Stimulated activated CD8-positive, alpha-beta memory T cell treated with anti-CD3 and anti-CD28 coated beads, Interleukin-2, amount 100 ng/mL, for 1 hour (primary cell): ENCODE measurements at places on chromosomes 4 and X.

GRCh38 chr4:152221816-152222516 lies 313.9 kb downstream of the FBXW7 start:
- DNase-seq = no peak

DNA sequence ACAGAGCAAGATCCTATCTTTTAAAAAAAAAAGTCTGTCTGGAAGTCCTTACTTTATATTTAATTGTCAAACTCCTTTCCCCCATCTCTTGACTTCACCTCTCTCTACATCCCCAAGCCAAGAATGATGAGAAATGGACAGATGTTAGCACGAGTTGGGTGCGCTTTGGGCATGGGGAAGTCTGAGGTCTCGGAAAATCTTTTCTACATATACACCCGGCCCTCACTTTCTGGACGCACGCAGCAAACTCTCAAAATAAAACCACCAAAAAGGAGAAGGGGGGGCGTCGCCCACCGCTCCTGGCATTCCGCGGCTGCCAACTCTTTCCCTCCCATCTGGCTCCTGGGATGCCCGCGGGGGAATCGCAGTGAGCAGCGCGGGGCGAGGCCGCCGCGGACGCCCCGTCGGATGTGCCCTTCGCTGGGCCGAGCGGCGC lies 756 bp downstream of the IGFBP7 start:
- no peak for DNase-seq

DNA sequence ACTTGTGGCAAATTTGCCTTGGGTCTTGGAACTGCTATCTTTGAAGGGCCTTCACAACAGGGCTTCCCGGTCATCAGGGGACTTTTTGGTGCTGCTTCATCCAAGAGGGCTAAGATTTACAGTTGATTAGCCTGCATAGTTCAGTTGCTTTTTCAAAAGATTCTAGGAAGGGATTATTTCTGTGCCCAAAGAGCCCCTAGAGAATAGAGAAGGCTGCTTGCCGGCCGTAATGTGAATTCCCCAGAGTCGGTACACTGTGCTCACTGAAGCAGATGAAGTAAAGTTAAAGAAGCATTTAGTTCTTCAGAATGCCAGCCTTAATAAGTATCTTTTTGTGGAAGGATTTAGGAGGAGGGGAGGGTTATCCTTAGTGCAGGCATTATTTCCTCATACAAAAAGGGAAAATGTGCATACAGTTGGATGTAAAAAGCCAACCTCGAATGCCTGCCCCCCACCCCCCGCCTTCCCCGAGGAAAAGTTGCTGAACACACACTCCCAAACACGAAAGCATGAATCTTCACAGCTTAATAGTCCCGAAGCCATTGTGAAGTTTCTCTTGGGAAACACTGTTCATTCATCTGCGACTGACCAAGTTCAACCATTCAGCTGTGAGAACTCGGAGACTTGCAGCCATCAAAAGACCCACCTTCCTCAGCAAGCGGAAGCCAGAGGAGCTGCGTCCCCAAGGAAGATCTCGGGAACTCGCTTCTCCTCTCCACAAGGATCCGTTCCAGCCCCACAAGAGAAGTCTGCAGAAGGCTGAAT lies 47.6 kb downstream of the ANOS1 start:
- no peak for DNase-seq

- DNase-seq = no peak
Measured at GRCh38 chrX:78708816-78709215, 38.7 kb upstream of the LPAR4 start.

- DNase-seq = no peak
Measured at GRCh38 chrX:78650906-78651437, 8.2 kb downstream of the RTL3 start.

GRCh38 chr4:155972098-155972497 lies 18.4 kb upstream of the CTSO start:
- DNase-seq = no peak

DNA sequence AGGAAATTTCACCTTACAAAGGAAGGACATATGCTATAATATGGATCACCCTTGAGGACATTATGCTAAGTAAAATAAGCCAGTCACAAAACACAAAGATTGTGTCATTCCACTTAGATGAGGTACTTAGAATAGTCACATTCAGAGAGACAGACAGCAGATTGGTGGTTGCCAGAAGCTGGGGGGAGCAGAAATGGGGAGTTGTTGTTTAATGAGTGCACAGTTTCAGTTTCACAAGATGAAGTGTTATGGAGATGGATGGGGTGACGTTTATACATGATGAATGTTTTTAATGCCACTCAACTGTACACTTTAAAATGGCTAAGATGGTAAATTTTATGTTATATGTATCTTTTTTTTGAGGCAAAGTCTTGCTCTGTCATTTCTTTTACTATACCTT lies 14.8 kb upstream of the SPON2 start:
- DNase-seq = no peak

DNA sequence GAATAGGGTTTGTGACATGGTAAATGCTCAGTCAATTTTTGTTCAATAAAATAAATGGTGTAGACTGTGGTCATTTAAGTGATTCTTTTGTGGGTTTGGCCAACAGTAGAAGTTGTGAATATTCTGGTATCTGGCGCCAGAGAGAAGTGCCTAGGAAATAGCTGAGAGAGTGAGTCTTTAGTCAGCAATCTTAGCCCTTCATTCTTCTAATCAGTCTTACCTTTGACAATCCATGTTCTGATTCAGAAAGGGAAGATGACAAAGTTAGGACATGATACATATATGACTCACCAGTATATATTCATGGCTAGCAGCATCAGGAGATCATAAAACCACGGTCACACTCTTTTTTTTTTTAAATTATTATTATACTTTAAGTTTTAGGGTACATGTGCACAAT lies 141.8 kb upstream of the PCDH18 start:
- no peak for DNase-seq

DNA sequence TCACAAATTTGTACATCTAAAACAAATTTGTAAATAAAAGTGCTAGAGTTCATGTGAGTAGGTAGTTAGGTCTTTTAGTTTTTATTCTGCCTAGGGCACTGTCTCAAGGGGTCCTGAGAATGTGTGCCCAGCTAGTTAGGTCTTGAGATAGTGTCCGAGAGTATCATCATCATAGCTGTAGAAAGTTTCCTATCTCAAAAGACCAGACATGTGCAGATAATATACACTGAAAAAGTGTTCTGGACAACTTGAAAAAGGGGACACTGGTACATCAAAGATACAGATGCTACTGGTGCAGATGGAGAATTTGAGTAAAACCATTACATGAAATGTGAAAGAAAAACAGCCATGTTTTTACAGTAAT lies 1.8 kb upstream of the ZCCHC4 start:
- no peak for DNase-seq

DNA sequence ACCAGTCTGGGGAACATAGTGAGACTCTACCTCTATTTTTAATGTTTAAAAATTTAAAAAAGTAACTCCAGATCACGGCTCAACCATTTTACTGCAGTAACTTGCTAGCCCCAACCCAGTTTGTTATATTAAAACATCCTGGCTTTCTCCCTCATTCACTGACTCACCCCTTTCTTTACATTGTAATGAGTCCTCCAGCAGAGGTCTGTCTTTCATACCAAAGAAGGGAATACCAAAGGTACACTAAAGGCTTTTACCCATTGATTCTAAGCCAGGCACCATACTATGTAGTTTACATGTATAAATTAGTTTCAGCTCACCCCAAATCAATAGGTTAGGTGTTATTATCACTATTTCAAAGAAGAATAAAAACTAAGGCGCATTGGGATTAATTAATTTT lies 286.9 kb downstream of the PACRGL start:
- DNase-seq = no peak

- no peak for DNase-seq
Measured at GRCh38 chrX:111102636-111103035, 6.6 kb downstream of the PAK3 start.

GRCh38 chrX:150049647-150050046 lies 111.4 kb upstream of the EOLA2 start:
- no peak for DNase-seq

DNA sequence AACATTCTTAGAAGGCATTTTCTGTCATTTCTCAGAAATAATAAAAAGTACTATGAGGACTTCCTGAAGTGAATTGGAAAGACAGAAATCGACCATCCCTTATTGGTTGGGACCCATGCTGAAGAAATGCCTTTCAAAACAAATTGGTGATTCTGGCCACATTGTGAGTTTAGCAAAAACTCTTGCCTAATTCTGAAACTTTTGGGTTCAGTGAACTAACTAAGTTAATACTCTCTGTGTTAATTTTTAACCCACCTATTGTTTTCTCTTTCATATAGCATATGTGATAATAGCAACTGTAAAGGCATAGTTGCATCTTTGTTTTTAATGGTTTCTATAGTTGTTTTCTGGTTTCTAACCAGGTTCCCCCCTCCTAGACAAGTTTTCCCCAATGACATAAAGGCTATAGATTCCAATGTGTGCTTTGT lies 129.3 kb upstream of the FAT1 start:
- DNase-seq = no peak

DNA sequence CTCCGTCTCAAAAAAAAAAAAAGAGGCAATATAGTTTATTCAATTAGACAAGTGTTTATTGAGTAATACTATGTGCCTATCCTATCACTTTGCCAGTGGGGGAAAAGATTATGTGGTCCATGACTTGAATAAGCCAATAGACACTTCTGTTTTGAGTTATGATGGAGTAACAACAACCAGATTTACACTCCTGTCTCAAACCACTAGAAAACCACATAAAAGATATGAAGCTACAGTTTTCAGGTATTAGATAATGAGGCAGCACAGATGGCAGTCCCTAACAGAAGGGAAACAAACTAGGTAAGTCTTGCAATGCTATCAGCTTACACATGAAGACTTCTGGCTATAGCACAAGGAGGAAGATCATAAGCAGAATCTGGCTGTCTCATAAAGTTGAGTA lies 22.5 kb downstream of the NFXL1 start:
- DNase-seq = no peak

- DNase-seq = no peak
Measured at GRCh38 chrX:123223859-123224258, 39.8 kb downstream of the GRIA3 start.
